ENCODE measurements at places on chromosomes 7 and 10.

GRCh38 chr10:69317175-69317604 is 38.9 kb downstream of the HK1 start:
- no peak for DNase-seq

GRCh38 chr10:3898821-3899220 is 113.8 kb upstream of the KLF6 start:
- peak; percentile 35 for DNase-seq

DNA sequence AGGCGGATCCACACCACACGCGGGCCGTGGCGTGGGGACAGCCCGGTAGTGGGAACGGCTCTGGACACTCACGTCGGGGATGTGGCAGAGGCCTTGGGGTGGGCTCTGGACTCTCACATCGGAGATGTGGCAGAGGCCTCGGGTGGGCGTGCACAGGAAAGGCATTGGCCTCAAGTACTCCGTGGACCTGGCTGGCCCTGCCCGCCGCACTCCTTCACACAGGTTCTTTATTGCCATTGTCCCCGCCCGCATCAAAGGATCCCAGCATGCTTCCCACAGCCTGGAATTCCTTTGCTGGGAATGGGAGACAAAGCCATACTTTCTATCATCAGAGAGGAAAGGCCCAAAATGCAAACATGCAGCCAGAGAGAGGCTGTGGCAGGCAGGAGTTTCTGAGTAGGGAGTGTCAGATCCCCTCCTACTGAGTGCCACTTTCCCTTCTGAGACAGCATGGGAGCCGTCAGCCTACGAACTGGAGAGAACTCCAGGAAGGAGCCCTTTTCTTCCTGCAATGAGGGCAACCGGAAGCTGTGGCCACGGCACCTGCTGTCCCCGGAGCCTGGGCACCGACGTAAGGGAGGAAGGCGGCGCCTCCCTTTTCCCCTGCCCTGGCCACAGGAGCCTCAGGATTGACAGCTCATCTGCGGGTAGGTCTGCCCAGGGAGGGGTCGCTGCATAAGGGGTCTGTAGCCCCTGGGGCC is 51.5 kb downstream of the RBM17 start:
- DNase-seq, result no peak

DNA sequence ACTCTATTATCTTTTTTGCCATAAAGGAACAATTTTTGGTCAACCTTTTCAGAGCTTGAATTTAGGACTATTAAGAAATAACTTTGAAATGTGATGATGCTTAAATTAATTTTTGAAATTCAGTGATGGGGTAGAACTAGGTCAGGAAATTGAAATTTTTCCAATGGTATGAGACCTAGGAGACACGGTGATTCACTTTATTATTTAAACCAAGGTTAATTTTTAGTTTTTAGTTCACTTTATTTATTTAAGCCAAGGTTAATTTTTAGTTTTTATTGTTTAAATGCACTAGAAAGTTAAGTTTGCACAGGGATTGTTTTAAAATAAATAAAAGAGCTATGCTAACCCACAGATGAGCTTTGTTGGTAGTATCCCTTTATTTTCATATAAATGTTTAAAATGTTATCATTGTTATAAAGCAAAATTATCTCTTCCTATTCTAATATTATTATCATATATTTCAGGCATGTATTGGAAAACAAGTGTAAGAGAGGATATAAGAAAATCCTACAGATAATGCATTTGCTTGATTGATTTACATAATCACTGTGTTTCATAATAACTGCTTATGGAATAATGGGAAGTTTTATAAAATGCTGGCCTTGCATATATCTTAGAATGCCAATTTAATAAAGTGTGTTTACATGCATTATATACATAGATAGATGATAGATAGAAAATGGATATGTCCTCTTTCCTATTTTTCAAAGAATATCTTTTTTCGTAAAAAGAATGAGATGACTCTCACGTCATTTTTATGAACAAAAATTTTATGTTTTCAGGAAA is 163.6 kb downstream of the HGF start:
- DNase-seq, result no peak

- DNase-seq, result no peak
These were observed 728 bp downstream of the CAV2 start for GRCh38 chr7:116500078-116500853.

GRCh38 chr7:121057878-121058277 is 69.4 kb downstream of the CPED1 start:
- DNase-seq, result no peak

- DNase-seq, result no peak
These were observed 234.3 kb upstream of the TEX47 start for GRCh38 chr7:89029864-89030263.

DNA sequence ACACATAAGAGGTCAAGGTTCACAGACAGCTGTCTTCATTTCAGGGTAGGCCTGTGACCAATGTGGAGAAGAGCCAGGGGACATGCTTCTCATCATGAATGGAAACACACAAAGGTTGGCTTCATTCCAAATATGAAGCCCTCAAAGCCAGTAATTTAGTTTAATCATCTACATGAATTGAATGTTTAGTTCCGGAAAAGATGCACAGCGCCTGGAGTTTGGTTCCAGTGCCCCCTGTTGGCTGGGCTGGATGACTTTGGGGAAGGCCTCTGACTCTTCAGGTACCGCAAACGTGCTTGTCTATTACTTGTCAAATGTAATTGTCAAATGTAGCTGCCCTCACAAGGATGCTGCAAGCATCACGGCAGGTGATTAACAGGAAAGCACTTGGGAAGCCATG is 130.7 kb downstream of the ADRA2A start:
- DNase-seq, result peak; percentile 54

DNA sequence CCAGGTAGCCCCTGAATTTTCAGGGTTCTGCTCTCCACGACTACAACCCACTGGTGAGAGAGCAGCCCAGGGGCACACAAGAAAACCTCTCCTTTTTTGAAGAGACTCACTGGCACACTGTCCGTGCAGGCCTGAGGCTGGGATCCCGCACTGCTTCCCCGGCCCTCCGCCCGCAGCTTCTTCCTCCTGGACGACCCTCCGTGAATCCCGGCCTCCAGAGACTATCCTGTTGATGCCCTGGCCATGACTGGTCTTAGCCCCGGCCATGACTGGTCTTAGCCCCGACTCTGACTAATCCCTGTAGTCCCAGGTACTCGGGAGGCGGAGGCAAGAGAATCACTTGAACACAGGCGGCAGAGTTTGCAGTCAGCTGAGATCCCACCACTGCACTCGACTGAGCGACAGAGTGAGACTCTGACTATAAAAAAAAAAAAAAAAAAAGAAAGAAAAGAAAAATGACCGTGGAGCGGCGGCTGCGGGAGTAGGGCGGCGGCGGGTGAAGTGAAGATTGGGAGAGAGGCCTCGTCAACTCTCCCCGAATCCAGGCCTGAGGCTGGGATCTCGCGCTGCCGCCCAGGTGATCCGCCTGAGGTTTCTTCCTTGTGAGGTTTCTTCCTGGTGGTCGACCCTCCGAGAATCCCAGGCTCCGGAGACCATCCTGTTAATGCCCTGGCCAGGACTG is 196.4 kb downstream of the ZNF716 start:
- no peak for DNase-seq

- DNase-seq, result no peak
These were observed 82.2 kb downstream of the HIPK2 start for GRCh38 chr7:139695588-139695987.

DNA sequence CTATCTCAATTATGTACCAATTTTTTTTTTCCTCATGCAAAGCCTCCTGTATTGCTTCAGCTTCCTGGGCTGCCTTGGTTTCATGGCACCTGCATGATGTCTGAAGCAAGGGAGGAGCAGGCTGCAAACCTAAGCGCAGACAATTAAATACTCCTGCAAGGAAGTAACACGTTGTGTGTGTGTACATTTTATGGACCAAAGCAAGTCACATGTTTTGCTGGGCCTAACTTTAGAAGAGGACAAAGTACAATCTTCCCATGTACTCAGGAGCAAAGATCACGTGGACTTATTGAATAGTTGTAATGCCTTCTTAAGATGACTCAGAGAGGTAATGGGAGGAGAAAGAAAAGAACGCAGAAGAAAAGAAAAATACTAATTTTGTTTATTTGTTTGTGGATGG is 944.0 kb upstream of the C7orf33 start:
- DNase-seq, result no peak

GRCh38 chr10:80274396-80275134 is 14.9 kb downstream of the MAT1A start:
- no peak for DNase-seq

GRCh38 chr7:19814776-19815175 is 41.4 kb upstream of the TMEM196 start:
- DNase-seq, result no peak

GRCh38 chr10:129683920-129684319 is 216.9 kb downstream of the MGMT start:
- no peak for DNase-seq

DNA sequence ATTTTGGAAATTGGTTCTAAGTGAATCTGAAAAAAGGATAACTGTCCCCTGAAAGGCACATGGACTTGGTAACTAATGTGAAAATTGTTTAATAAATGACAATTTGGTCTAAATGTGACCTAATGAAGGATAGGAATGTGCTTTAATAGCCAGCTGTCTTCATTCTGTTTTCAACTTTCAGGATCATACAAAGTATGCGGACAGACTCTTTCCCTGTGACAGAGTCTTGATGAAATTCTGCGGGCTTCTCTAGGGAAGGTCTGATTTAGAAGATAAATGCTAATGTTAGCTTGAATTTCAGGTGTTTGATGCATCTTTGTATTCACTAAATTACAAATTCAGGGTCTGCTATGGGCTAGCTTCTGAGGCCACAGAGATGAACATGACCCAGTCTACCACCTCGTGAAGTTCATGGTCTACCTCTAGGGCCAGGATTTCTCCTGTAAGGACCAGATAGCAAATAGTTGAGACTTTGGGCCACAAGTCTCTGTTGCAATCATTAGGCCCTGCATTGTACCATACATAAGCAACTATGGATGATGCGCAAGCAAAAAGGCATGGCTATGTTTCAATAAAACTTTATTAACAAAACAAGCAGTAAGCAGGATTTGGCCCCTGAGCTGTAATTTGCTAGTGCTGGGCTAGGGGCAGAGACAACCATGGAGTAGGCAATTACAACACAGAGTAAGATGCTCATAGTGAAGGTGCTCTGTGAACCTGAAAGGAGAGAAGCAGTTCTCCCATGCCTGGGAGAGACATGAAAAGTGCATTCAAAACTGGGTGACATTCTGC is 368.6 kb downstream of the INHBA start:
- DNase-seq, result no peak
